GM03348 (cell line): ENCODE measurements at places on chromosomes 1 and 21.

- DNase-seq = peak; percentile 22
Observed at GRCh38 chr1:117605164-117605773, 579 bp upstream of the TENT5C start.

DNA sequence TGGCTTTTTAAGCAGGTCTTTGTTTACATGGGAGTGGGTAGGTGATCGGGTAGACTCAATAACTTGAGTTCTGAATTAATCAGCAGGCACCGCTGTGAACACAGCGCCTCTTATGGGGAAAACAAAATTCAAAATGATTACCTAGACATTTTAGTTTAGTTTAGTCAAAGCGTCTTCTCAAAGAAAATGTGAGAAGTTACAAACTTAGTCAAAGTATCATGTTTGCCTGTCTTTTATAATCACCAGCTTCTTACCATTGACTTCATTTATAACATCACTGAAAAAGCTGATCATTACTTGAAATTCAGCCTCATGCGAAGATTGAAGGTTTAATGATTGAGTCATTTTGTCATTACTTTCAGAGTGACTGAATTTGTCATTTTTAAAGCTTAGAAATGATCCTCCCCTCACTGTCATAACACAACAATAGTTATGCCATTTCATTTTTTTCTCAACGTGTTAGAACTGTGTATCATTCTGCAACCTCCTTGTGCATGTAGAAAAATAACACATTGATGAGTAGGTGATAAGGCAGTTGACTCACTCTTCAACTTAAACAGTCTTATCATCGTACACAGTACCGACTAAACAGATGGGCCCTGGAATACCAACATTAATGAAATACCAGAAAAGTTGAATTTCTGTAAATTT is 188.5 kb downstream of the NFIA start:
- no peak for DNase-seq

GRCh38 chr1:59743324-59744091 is 71.2 kb upstream of the HOOK1 start:
- DNase-seq = no peak

DNA sequence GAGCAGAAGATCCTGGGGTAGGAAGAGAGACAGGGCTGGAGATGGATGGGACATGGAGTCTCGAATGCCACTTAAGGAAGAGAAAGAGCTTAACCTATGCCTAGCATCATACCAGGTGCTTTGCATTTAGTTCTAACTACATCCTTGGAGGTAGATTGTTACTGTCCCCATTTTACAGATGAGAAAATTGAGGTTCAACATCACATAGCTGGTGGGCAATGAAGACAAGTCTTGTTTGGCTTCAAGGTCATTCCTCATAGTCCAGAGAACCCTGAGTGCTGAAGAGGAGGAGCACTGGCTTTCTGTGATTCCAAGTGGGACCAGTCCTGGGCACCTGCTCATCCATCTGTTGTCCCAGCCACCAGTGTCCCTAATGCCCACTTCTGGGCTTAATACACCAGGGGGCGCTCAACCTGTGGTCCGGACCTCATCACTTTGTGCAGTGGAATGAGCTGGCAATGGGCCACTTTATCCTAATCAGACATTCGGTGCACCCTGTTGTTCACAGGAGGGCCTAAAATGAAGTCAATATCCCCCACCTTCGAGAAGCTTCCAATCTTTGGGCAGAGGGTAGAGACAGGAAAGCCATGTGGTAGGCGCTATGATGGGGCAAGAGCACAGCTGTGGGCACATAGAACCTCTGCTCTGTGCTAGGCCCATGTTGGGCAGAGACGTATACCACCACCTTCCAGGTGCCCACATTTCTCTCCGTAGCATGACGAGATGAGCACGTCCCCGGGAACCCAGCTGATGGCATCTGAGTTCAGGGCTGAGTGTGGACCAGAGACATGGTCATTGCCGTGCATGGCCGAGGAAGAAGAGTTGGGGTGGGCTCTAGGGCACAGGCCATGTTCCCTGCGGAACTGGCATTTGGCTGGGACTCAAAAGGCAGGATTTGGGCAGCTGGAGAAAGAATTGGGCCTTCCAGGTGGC is 9.2 kb downstream of the RPS6KA1 start:
- peak; percentile 71 for DNase-seq

DNA sequence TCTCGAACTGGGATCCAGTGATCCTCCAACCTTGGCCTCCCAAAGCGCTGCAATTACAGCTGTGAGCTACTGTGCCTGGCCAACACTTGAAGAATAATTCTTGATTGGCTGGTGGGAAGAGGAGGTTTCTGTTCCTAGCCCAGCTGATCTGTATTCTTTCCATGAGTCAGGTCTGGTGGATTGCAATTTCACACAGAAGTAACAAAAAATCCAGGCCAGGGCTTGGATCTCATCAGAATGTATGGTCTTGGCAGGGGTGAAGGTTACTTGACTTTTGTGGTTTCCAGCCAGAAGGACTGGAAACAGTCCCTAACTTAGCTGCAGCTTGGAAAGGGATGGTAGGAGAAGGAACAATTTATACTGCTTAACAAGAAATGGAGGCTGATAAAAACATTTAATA is 5.1 kb upstream of the HP1BP3 start:
- DNase-seq = peak; percentile 82

DNA sequence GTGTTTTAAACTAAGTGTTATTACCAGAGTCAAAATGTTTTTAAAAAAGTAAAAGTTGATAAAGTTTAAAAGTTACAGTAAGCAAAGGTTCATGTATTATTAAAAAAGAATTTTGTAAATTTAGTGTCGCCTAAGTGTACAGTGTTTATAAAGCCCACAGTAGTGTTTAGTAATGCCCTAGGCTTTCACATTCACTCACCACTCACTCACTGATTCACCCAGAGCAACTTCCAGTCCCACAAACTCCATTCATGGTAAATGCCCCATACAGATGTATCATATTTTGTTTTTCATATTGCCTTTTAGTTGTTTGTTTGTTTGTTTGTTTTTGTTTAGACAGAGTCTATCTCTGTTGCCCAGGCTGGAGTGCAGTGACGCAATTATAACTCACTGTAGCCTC is 353.8 kb upstream of the PTBP2 start:
- DNase-seq = no peak

GRCh38 chr1:65613884-65614283 is 178.8 kb upstream of the PDE4B start:
- no peak for DNase-seq

- DNase-seq = no peak
Observed at GRCh38 chr21:35825370-35826353, 234.7 kb downstream of the SETD4 start.

DNA sequence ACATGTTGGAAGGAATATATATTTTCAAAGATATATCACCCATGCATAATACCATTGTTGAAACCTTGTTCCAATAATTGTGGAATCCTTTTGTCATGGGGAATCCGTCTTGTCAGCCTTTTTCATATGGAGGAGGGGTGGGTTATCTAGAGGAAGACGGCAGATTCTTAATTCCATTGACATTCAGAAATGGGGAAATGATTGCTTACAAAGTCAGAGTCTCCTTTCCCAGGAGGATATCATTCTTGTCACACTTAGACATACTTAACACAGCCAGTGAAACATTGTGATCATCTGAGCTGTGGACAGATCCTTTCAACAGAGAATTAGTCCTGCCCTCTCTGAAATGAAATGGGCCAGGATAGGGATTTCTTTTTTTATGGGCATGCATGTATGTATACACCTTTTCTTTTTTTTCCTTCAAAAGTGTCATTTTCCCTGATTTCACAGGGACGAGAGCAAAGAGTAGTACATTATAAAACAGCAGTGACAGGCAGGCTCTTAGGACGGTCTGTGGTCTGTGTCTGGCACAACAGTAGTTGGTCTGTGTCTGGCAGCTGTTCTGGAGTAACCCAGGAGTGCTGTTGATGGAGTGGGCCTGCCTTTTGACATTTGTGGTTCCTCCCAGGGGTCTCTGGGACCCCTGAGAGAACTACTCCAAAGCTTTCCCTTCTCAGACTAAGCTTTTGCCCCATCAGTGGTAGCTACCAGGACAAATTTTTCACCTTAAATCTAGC is 50.1 kb downstream of the VPS13D start:
- no peak for DNase-seq

DNA sequence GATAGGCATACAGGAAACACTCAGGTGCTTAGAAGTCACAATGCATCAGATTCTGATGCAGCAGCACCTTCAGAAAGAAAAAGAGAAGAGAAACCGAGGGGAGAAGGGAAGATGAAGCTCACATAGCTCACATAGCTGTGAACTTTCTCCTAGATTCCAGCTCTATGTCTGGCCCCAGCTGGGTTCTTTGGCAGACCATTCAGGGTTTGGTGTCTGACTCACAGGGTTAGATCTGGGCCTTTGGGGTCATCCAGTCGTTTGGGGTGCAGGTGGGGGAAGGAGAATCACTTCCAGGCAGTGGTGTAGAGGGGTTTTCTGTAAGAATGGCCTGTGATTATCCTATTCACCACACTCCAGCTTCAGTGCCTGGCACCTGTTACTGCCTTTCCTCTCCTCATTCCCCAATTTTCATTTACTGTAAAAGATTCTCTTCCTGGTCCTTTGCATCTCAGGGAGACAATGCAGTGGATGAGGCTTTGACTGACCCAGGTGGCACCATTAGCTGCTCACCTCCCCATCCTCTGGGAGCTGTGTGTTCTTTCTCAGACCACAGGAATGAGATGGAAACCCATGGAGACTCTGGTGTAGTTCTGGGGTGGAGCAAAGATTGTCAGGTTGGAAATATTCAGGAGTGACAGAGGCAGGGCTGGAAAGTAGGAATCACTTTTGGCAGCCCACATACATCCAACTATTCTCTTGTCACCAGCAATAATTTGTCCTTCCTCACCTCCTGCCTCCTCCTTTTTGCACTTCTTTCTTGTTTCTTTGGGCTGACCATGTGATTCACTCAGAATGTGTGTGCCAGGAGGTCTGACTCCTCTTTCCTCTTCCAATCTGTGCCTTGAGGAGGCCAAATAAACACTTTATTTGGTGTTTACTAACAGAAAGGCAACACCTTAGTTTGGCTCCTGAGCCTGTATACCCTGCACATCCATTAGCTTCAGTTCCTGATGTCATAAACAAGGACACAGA is 103.3 kb downstream of the PAPPA2 start:
- DNase-seq = peak; percentile 47

DNA sequence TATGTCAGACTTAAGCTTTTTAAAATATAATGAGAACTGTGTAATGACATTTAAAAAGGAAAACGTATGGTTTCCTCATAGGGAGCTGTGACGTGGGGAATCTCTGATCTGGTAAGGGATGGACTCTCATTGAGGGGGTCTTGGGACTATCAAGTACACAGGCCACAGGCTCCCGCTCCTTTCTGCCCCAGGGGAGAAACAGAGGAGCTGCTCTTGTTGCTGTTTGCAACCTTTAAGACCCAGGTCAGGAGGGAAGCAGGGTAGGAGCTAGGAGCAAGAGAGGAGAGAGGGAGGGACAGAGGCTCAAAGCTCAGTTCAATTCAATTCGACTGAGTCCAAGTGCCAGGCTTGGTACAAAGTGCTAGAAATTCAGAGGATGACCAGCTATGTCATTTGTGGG is 185.1 kb upstream of the CSF3R start:
- DNase-seq = no peak

DNA sequence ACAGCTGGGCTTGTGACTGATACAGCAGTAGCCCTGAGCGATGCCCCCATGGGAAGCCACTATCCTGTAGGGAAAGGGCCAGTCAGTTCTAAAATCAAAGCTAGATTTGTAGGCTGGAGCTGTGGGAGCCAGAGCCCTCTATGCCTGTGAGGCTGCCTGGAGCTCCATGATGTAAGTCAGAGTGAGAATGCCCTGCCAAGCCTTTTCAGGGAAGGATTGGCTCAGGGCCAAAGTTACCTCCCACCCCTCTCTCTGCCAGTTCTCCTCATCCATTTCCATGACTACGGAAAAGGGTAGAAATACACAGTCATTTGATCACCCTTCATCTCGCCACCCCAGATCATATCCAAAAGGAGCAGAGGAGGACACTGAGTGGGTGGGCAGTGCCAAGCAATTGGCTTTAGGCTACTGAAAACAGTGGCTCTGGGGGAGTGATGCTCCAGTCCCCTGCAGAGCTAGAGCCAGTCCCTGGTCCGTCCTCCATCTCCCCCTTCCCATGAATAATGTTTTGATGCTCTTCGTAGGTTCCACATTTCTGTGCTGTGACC is 59.5 kb upstream of the KCNA3 start:
- DNase-seq = no peak
